Kidney (tissue), 22 donors: ENCODE measurements at places on chromosomes 16 and 17.

- H3K36me3 ChIP-seq, result no peaks in the 10 kb centered on the region
- no peak overlapping the region for H3K27ac ChIP-seq
- H3K4me3 ChIP-seq, result no peak overlapping the region
- H3K4me1 ChIP-seq, result no peaks in the 10 kb centered on the region
- no peaks in the 10 kb centered on the region for H3K27me3 ChIP-seq
- no peak for DNase-seq
Observed at GRCh38 chr16:10137341-10137740, 44.9 kb downstream of the GRIN2A start.

GRCh38 chr17:62065611-62066468, 762 bp upstream of the MED13 start:
- no peaks in the 10 kb centered on the region for H3K36me3 ChIP-seq
- H3K4me3 ChIP-seq, result peak overlapping the region; percentile 78
- H3K27me3 ChIP-seq, result no peaks in the 10 kb centered on the region
- H3K27ac ChIP-seq, result peak overlapping the region; percentile 96
- DNase-seq, result peak; percentile 100

- H3K27ac ChIP-seq, result no peak overlapping the region
- no peak for DNase-seq
- no peaks in the 10 kb centered on the region for H3K36me3 ChIP-seq
- no peak overlapping the region for H3K4me3 ChIP-seq
- H3K27me3 ChIP-seq, result no peaks in the 10 kb centered on the region
- peaks cover 7% of the 10 kb centered on the region for H3K4me1 ChIP-seq
Observed at GRCh38 chr17:65544672-65545071, 16.8 kb downstream of the AXIN2 start.

DNA sequence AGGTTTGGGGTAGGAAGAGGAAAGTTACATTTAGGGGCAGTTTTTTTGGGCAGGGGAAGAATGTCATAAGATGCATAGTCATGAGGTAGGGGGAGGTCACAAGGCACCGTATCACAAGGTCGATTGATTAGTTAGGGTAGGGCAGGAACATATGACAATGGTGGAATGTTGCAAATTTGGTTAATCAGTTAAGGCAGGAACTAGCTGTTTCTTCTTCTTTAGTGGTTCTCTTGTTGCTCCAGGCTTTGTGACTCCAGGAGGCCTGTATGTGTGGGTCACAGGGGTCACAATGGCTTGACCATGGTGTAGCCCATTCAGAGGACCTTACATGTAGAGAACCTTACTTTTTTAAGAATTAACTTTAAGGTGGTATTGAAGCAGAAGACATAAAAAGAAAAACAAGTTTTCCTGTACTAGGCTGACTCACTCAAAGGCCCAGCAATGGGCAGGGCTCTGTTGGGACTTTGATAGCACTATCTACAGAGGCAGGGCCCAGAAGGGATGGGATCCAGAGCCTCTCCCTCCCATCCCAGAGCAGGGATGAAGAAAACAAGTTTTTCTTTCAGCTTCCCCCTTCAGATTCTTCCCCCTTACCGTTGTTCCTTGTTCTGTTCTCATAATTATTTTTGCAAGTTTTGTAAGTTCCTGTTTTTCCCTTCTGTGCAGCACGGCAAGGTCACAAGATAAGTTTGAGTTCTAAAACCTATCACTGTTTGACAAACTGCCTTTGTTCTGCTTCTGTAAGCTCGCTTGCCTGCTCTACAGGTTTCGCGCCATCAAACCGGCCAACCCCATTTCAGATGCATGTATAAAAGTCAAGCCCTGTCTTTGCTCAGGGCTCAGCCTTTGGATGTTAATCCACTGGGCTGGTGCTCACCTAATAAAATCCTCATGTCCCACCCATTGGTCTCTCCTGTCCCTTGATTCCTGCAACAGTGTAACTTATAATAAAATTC, 45.8 kb upstream of the ATF7IP2 start:
- no peaks in the 10 kb centered on the region for H3K4me1 ChIP-seq
- DNase-seq, result no peak
- H3K36me3 ChIP-seq, result no peaks in the 10 kb centered on the region
- H3K27me3 ChIP-seq, result no peaks in the 10 kb centered on the region
- no peak overlapping the region for H3K27ac ChIP-seq

GRCh38 chr17:35314415-35315216, 58.8 kb downstream of the SLFN11 start:
- no peaks in the 10 kb centered on the region for H3K4me1 ChIP-seq
- DNase-seq, result no peak
- H3K27ac ChIP-seq, result no peak overlapping the region
- no peaks in the 10 kb centered on the region for H3K36me3 ChIP-seq
